ENCODE measurements at places on chromosomes 7 and 10.

GRCh38 chr10:131947631-131948347 is 33.9 kb downstream of the BNIP3 start:
- no peak for DNase-seq

- DNase-seq, result no peak
Measured at GRCh38 chr10:129393812-129394211, 73.2 kb upstream of the MGMT start.

DNA sequence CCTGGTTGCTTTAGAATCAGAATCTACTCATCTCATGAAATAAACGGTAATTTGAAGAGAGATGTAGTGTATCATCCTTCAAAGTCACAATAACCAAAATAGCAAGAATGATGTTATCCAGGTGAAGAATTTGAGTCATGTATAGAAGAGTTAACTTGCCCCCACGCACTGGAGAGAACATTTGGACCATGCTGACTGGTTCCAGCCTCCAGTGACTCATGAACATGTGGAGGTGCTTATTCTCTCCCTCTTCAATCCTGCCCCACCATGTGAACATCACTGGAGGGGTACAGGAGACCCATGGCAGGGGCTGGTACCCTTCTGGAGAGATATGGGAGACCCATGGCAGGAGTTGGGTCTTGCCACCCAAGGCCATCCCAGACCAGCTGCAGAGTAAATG is 427.8 kb downstream of the CALN1 start:
- no peak for DNase-seq

DNA sequence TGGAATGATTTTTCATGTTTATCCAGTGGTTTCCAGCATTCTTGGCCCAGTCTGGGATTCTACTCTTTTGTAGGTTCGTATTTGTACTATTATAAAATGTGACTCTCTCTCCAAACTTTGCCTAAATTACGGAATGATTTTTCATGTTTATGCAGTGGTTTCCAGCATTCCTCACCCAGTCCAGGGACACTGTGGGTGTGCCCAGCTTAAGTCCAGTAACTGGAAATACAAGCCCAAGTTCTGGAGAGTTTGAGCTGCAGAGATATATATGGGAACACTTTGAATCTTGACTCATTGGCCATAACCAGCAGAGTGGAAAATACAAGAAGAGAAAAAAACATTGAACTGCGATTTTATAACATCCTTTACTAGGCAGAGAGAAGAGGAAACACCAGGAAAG is 5.9 kb upstream of the MAGI2 start:
- no peak for DNase-seq

DNA sequence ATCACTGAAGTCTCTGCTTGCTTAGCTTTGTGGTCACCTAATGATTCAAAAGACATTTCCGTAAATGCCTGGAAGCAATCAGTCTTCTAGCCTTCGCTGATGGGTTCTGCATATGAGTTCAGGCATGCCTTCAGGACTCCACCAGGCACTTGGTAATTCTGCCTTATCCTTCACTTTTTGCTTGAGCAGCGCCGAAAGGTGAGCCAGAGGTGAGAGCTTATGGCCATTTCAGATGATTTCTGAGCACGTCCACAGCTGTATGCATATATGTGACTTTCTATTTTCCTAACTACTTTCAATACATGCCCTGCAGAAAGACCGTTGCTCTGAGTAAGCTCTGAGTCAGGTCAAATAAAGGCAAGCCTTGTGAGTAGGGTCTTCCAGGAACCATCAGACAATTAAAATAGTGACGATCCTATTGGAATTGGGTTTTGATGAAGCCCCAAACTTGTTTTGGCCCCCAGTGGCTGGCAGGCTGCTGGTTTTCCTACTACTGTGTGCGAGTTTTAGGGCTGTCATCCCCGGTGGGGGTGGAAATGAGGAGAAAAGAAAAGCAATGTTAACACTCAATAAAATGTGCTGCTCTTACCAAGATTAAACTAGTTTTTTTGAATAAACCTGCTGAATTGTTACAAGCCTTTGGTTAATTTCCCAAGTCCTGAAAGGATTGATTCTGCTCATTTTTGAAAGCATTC is 154.4 kb upstream of the AKR1E2 start:
- DNase-seq, result no peak

DNA sequence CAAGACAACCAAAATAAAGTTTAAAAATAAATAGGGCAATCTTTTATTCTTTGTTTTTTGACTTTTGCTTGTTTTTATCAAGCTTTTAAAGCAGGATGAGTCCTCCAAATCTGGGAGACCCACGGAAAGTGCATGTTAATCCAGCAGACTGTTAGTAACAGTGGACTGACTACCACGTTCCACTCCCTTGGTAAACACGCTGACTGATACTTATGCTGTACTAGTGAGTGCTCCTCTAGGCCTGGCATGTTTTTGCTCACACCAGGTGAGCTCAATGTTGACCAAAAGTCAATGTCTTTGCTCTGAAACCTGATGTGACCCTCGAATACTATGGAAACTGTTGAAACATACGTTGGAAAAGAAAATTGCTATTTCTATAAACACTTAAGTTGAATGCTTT is 88.4 kb downstream of the KIAA1549 start:
- DNase-seq, result no peak

- no peak for DNase-seq
Measured at GRCh38 chr10:21363731-21364104, 161.8 kb downstream of the SKIDA1 start.
